CD8-positive, alpha-beta memory T cell (primary cell): ENCODE measurements at places on chromosomes 7 and 10. TPM values are rescaled to one million over a fixed set of nuclear protein-coding genes. Genes with fewer than 3 reads are reported as not detected.

- no peak overlapping the region for H3K27ac ChIP-seq
- DNase-seq = no peak
- no peaks in the 10 kb centered on the region for H3K27me3 ChIP-seq
- no peak overlapping the region for H3K4me3 ChIP-seq
These were observed 158.6 kb upstream of the MAGI2 start for GRCh38 chr7:79612022-79612421.

GRCh38 chr10:103717341-103718246 lies 137.8 kb downstream of the SH3PXD2A start:
- DNase-seq = no peak
- H3K4me3 ChIP-seq = no peak overlapping the region
- H3K27ac ChIP-seq = no peak overlapping the region
- no peaks in the 10 kb centered on the region for H3K27me3 ChIP-seq

Gene LIPJ
- total RNA-seq = not detected

- H3K27me3 ChIP-seq = no peaks in the 10 kb centered on the region
- H3K4me3 ChIP-seq = no peak overlapping the region
- no peak overlapping the region for H3K27ac ChIP-seq
- H3K4me1 ChIP-seq = no peaks in the 10 kb centered on the region
- no peak for DNase-seq
- no peaks in the 10 kb centered on the region for H3K36me3 ChIP-seq
These were observed 26.8 kb upstream of the PRF1 start for GRCh38 chr10:70629338-70629737.

DNA sequence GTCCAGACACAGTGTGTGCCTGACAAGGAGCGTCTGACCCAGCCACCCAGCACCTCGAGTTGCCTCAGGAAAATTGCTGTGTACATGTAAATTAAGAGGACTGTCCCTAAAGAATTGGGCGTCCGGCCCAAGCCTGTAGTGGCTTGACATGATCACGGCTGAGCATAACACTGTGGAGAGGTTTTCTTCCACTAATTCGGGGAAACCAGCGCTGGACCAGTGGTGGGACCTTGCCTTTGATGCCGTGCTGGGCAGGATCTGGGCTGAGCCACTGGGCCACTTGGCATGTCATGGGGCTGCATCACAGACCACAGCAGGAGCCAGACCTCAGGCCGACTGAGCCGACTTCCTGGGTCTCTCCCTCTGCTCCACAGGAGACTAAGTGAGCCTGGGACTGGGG lies 282.5 kb downstream of the GLRX3 start:
- H3K4me1 ChIP-seq = no peaks in the 10 kb centered on the region
- DNase-seq = no peak
- no peak overlapping the region for H3K4me3 ChIP-seq
- no peaks in the 10 kb centered on the region for H3K36me3 ChIP-seq

GRCh38 chr7:85829817-85830432 lies 643.1 kb upstream of the SEMA3D start:
- no peaks in the 10 kb centered on the region for H3K36me3 ChIP-seq
- H3K4me3 ChIP-seq = no peak overlapping the region
- no peak for DNase-seq
- H3K27ac ChIP-seq = no peak overlapping the region

DNA sequence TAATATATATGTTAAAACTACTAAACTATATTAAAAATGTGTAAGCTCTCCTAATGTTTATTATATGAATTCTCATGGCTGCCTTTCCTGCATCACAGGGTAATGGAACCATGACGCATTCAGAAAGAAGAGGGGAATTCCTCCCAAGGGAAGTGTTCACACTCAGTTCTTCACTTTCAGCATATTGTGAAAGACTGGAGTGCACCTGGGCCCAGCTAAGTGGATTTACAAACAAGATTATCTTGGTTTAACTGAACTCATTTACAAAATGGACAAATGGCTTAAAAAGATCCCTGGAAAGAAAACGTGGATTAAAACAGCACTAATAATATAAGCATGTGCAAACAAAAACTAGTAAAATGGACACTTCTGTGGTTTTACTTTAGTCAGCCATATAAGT lies 149.8 kb downstream of the DOCK4 start:
- DNase-seq = no peak
- H3K27ac ChIP-seq = no peak overlapping the region
- no peaks in the 10 kb centered on the region for H3K36me3 ChIP-seq

DNA sequence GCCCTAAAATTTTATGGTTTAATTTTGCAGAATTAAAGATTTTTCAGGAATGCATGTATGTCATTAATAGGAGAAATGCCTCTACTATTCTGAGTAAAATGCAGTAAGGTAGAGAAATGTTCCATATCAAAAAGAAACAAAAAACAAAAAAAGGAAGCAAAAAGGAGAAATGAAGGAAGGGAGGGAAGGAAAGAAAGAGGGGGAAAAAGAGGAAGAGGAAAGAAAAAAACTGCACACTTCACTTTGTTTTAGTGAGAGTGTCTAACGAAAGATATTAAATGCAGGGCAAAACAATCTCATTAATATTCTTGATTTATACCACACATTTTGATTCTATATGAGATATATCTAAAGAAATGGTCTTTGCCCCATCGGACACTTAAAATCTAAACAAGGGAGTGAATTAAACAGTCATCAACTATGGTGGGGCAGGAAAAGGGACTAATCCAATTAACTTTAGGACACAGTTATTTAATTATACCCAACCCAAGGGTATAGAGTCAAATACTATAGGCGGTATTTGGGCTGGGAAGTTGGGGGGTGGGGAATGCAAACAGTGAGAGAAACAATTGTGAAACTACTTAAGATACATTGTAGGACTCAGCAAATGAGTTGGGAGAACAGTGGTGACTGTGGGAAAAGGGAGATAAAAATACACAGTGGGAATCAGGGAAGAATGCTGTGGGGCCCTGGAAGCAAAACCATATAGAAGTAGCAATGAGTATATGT lies 27.0 kb downstream of the IMMP2L start:
- no peaks in the 10 kb centered on the region for H3K36me3 ChIP-seq
- H3K4me1 ChIP-seq = no peaks in the 10 kb centered on the region
- no peak overlapping the region for H3K27ac ChIP-seq
- no peaks in the 10 kb centered on the region for H3K27me3 ChIP-seq
- DNase-seq = no peak

Gene GPER1
- not detected for total RNA-seq

Gene HSPA12A
- total RNA-seq = 0.07 TPM

Gene SLC26A3
- total RNA-seq = not detected

DNA sequence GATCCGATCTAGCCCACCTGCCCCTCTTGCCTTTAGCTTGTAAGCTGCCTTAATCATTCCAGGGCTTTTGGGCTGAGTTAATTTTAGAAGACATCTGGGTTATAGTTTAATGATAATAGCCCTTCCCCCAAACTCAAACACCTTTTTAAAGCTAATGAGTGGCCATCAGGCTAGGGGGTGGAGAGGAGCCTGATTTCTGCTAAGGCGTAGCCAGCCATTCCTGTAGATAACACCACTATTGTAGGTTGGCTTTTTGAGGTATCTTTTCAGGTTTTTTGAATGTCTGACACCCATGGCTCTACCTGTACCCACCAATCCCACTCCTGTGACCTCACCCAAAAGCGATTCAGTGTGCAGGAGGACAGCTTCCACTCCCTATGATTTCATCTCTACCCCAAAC lies 7.6 kb upstream of the SYPL1 start:
- no peak overlapping the region for H3K4me3 ChIP-seq
- no peaks in the 10 kb centered on the region for H3K27me3 ChIP-seq
- H3K4me1 ChIP-seq = peaks cover 25% of the 10 kb centered on the region

Gene SHTN1
- total RNA-seq = 0.28 TPM

- no peaks in the 10 kb centered on the region for H3K27me3 ChIP-seq
- no peak for DNase-seq
- no peaks in the 10 kb centered on the region for H3K36me3 ChIP-seq
- no peak overlapping the region for H3K4me3 ChIP-seq
- no peaks in the 10 kb centered on the region for H3K4me1 ChIP-seq
These were observed 580.1 kb downstream of the GRID1 start for GRCh38 chr10:85786401-85786899.
